ENCODE measurements at places on chromosomes 3 and 15. TPM values are rescaled to one million over a fixed set of nuclear protein-coding genes. Genes with fewer than 3 reads are reported as not detected.

DNA sequence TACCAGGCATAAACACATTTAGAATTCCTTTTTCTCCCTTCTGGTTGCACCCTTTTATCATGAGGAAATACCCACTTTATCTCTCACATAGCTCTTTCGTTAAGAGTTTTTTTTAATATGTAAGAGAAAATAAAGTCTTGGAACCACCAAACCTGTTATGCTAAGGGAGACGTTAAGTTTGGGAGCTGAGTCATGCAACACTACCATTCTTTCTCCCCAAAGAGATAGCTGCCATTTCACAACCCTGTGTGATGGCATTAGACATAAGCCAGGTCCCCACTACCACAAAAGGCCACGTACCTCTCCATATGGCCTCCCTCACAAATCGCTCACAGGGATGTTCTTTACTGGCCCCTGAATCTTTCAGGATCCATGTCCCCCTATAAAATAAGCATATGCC is 7.6 kb upstream of the NIPA1 start:
- no peak for DNase-seq
- peaks cover 6% of the 10 kb centered on the region for H3K27me3 ChIP-seq
- H3K4me1 ChIP-seq = peaks cover 45% of the 10 kb centered on the region
- no peak overlapping the region for H3K27ac ChIP-seq
- peaks cover 3% of the 10 kb centered on the region for H3K36me3 ChIP-seq

- H3K4me3 ChIP-seq = no peak overlapping the region
- DNase-seq = no peak
Observed at GRCh38 chr3:127610105-127610504, 11.9 kb downstream of the MCM2 start.

DNA sequence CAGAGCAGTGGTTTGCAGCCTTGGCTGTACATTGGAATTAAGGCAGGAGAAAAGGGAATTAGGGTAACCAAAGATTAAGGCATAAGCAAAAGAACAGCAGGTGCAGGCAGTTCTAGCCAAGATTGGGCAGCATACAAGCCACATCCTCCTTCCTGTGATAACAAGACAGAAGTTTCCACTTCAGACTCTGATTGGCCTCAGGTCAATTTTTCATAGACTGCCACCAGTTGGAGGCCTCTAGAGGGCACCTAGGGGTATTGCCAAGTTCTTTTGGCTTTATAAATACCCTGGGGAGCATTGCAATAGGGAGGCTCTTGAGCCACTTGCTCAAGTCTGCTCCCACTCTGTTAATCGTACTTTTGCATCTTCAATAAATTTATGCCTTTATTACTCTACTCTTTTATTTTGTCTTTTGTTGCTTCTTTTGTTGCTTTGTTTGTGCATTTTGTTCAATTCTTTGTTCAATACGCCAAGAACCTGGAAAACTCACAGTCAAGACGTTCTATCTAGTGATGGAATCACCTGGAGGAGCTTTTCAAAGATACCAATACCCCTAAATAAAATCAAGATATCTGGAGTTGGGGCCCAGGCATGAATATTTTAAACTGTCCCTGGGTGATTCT is 32.2 kb upstream of the FMN1 start:
- no peak overlapping the region for H3K27ac ChIP-seq
- DNase-seq = peak; percentile 57
- H3K36me3 ChIP-seq = no peaks in the 10 kb centered on the region
- H3K27me3 ChIP-seq = peaks cover 1% of the 10 kb centered on the region
- peaks cover 11% of the 10 kb centered on the region for H3K4me1 ChIP-seq

DNA sequence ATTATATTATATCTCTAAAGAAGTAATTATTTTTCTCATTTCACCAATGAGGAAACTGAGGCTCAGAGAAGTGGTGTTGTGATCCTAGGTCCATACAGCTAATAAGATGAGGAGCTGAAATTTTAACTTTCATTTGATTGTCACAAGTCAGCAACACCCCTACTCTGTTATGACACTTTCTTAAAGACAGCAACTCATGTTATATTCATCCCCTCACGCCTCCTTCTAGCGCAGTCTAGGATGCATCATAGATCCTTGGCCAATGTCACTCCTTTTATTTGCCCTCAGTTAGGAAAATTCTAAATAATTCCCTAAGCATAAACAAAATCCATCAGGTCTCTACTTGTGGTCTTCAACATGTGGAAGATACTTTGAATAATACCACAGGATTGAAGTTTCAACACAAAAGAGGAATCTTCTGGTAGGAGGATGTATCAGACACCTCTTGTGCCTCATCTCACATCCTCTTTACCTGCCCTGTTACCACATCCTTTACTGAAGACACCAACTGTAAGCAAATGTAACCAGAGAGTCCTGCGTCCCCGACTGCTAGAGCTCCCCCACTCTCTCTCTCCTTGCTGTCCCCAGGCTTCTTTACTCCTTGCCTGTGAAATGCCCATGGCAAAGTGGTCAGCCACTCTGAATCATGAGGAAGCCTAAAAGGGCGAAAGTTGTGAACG is 53.7 kb downstream of the TRIM42 start:
- no peaks in the 10 kb centered on the region for H3K36me3 ChIP-seq
- no peak overlapping the region for H3K27ac ChIP-seq
- H3K4me1 ChIP-seq = no peaks in the 10 kb centered on the region
- peaks cover 2% of the 10 kb centered on the region for H3K27me3 ChIP-seq
- no peak overlapping the region for H3K4me3 ChIP-seq

GRCh38 chr15:74726774-74727164 is 1.4 kb upstream of the CYP1A1 start:
- peak overlapping the region; percentile 82 for H3K27ac ChIP-seq
- peaks cover 20% of the 10 kb centered on the region for H3K4me1 ChIP-seq
- peak overlapping the region; percentile 69 for H3K4me3 ChIP-seq
- DNase-seq = peak; percentile 42

DNA sequence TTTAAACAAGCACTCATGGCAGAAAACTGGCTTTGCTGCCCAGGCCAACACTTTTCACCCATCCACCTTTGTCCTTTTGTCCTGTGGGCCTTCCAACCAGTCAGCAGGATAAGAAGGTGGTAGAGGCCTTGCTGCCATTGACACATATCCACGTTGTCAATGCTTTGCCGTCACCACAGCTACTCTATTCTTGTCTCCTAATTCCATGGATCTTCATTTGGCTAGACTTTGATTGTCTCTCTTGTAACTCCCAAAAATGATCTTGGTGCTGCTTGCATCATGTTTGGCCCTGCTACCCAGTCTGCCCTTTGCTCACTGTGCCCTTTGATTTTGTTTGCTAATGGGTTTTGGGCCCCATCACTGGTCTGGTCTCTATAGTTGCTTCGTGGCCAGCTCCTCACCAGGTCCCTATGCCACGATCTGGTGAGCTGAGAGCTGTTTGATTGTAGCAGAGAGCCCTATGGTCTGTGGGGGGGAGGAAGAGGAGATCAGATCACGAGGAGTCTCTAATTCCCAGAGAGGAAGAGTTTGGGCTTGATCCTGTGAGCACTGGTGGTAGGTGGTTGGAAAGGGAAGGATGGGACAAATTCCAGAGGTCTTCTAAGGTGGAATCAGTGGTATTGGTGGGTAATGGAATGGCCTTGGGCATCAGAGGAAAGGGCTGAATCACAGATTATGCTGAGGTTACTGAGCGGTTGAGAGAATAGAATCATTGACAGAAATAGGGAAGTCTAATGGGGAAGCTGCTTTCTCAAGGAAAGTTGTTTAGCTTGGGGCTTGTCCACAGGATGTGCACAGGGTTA is 40.3 kb downstream of the ABHD2 start:
- no peaks in the 10 kb centered on the region for H3K27me3 ChIP-seq
- no peak overlapping the region for H3K4me3 ChIP-seq
- no peak for DNase-seq
- H3K36me3 ChIP-seq = peaks cover 32% of the 10 kb centered on the region
- no peak overlapping the region for H3K27ac ChIP-seq

DNA sequence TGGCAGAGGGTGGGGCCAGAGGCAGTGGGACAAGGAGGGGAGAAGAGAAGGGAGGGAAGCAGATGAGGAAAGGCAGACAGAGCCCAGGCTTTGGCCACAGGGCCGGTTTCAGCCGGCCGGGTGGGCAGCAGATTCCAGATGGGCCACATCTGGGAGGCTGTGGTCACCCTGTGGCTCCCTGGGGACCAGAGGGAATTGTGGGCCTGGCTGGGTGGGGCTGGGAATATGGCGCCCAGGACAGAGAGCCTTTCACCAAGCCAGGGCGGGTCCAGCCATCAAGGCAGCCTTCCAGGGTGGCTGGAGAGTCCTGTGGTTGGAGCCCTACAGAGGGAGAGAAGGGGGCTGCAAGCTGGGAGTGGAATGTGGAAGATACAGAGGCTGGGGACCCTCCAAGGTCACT is 18.9 kb downstream of the PTH1R start:
- H3K4me1 ChIP-seq = peaks cover 12% of the 10 kb centered on the region
- H3K36me3 ChIP-seq = no peaks in the 10 kb centered on the region
- peaks cover 50% of the 10 kb centered on the region for H3K27me3 ChIP-seq
- no peak overlapping the region for H3K27ac ChIP-seq
- no peak overlapping the region for H3K4me3 ChIP-seq

GRCh38 chr3:159779883-159780282 is 208.8 kb upstream of the IL12A start:
- H3K27me3 ChIP-seq = peaks cover 6% of the 10 kb centered on the region
- no peaks in the 10 kb centered on the region for H3K36me3 ChIP-seq
- no peaks in the 10 kb centered on the region for H3K4me1 ChIP-seq
- no peak for DNase-seq
- H3K27ac ChIP-seq = no peak overlapping the region
- no peak overlapping the region for H3K4me3 ChIP-seq

GRCh38 chr3:14210290-14210688 is 31.7 kb downstream of the LSM3 start:
- no peak overlapping the region for H3K4me3 ChIP-seq
- no peak for DNase-seq
- H3K36me3 ChIP-seq = no peaks in the 10 kb centered on the region
- H3K27me3 ChIP-seq = no peaks in the 10 kb centered on the region
- no peaks in the 10 kb centered on the region for H3K4me1 ChIP-seq

GRCh38 chr3:29978036-29978435 is 628.4 kb upstream of the TGFBR2 start:
- H3K4me1 ChIP-seq = no peaks in the 10 kb centered on the region
- no peak overlapping the region for H3K27ac ChIP-seq
- peaks cover 1% of the 10 kb centered on the region for H3K27me3 ChIP-seq
- no peak for DNase-seq

- peaks cover 47% of the 10 kb centered on the region for H3K27me3 ChIP-seq
- no peak for DNase-seq
- H3K4me1 ChIP-seq = peaks cover 9% of the 10 kb centered on the region
- no peaks in the 10 kb centered on the region for H3K36me3 ChIP-seq
- no peak overlapping the region for H3K27ac ChIP-seq
- H3K4me3 ChIP-seq = no peak overlapping the region
Observed at GRCh38 chr3:193865339-193865738, 270.6 kb upstream of the HES1 start.

DNA sequence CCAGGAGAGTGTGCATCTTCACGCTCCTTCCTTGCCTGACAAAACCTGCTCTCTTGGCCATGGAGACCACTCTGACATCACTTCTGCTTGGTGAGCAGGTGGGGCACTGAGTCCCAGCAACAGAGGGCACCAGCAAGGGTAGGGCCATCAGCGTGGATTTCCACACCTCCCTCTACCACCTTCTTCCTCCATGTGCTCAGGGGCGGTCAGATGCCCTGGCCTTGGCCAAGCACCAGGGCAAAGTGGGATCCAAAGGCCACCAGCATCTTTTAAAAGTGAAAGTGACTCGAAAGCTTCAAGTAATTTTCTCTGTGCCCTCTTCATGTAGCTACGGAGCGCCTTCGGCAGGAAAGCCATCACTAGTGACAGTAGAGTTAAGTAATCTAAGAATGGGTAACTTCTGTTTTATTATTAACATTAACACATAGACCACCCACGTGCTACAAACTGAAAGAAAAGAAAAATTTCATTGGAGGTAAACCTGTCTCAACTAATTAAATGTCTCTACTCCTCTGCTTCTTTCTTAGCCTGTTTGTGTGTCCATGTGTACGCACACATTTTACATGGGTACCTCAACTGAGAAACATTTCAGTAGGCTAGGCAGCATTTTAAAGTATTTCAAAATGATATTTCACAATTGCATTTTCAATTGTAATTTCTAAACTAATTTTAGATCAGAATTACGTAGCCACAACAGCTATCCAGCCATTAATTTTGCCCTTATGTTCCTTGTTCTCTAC is 57.9 kb downstream of the CHSY1 start:
- H3K36me3 ChIP-seq = peaks cover 52% of the 10 kb centered on the region
- DNase-seq = no peak
- peak overlapping the region; percentile 59 for H3K27ac ChIP-seq
- H3K4me3 ChIP-seq = no peak overlapping the region
- peaks cover 94% of the 10 kb centered on the region for H3K4me1 ChIP-seq
- H3K27me3 ChIP-seq = no peaks in the 10 kb centered on the region

DNA sequence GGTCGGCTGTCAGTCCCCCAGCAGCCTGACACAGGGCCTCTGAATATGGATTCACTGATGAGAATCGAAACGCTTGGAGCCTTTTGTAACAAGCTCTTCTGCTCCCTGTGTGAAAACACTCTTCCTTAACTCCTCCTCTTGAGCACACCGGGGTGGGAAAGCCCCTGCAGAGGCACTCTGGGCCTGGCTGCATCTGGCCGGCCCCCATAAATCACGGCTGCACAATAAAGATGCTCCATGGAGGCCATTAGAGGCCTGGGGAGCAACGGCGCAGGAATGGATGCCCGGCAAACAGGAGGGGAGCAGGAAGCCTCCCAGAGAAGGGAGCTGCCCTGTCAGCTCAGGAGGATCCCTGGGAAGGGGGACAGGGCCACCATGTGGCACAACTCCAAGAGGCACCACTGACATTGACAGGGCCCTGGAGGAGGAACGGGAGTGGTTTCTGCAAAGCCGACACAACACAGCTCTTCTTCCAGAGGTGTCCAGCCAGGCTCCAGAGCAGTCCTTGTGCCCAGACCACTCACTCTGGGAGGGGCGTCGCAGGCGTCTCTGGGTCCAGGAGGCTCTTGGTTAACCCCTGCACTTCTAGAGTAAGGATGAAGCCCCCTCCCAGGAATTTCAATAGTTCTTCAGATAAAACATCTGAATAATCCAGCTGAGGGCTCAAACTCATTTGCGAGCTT is 509.3 kb upstream of the PPP2R3A start:
- no peak overlapping the region for H3K27ac ChIP-seq
- H3K36me3 ChIP-seq = no peaks in the 10 kb centered on the region
- H3K27me3 ChIP-seq = no peaks in the 10 kb centered on the region

GRCh38 chr3:185656321-185656840 is 70.3 kb downstream of the SENP2 start:
- peaks cover 12% of the 10 kb centered on the region for H3K4me1 ChIP-seq
- DNase-seq = no peak
- no peak overlapping the region for H3K27ac ChIP-seq
- no peaks in the 10 kb centered on the region for H3K27me3 ChIP-seq
- no peaks in the 10 kb centered on the region for H3K36me3 ChIP-seq

GRCh38 chr15:33882921-33883320 is 85.4 kb upstream of the CHRM5 start:
- H3K27ac ChIP-seq = no peak overlapping the region
- H3K4me3 ChIP-seq = no peak overlapping the region
- no peaks in the 10 kb centered on the region for H3K4me1 ChIP-seq
- no peaks in the 10 kb centered on the region for H3K36me3 ChIP-seq

- no peak for DNase-seq
- peaks cover 11% of the 10 kb centered on the region for H3K4me1 ChIP-seq
- no peaks in the 10 kb centered on the region for H3K36me3 ChIP-seq
- H3K27me3 ChIP-seq = peaks cover 2% of the 10 kb centered on the region
- H3K27ac ChIP-seq = no peak overlapping the region
Observed at GRCh38 chr3:23723930-23724329, 81.8 kb upstream of the UBE2E1 start.

The TMCO5A gene
- total RNA-seq = not detected

The SLC28A1 gene
- total RNA-seq = not detected

The NEK11 gene
- total RNA-seq = 2.8 TPM

The CATSPER2 gene
- 4.7 TPM for total RNA-seq

The AZI2 gene
- total RNA-seq = 80.1 TPM

The SPSB4 gene
- total RNA-seq = not detected

The ZDHHC19 gene
- not detected for total RNA-seq

The EFCC1 gene
- total RNA-seq = not detected

The ARNT2 gene
- not detected for total RNA-seq
